ENCODE measurements at places on chromosomes 13 and 19.
A peak's percentile ranks its signal among the peaks of the same experiment; 100 is the strongest.

DNA sequence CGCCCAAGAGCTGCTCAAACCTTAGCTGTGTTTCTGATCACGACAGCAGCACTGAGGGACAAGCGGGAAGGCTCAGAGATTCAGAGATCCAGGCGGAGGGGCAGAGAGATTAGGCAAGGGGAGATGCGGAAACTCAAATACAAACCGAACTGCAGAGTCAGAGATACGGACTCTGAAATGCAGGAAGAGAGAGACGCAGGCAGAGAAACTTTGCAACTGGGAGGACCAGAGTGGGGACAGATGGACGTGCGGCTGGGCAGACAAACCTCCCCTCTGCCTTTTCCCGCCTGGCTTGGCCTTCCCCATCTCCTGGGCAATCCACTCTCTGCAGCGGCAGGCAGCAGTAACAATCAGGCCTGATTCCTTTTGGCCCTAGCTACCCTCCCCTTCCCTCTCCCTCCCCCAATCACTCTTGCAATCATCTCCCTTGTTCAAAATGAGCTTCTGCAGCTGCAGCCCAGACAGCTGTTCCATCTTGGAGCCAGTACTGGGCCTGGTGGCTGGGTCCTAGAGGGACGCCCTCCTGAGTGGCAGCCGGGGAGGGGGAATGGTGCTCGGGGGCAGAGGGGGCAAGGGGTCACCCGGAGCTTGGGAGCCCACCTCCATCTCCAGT is 29.7 kb downstream of the OLFM2 start:
- DNase-seq: no peak

GRCh38 chr13:97974773-97975172 is 21.3 kb downstream of the IPO5 start:
- no peak for DNase-seq

DNA sequence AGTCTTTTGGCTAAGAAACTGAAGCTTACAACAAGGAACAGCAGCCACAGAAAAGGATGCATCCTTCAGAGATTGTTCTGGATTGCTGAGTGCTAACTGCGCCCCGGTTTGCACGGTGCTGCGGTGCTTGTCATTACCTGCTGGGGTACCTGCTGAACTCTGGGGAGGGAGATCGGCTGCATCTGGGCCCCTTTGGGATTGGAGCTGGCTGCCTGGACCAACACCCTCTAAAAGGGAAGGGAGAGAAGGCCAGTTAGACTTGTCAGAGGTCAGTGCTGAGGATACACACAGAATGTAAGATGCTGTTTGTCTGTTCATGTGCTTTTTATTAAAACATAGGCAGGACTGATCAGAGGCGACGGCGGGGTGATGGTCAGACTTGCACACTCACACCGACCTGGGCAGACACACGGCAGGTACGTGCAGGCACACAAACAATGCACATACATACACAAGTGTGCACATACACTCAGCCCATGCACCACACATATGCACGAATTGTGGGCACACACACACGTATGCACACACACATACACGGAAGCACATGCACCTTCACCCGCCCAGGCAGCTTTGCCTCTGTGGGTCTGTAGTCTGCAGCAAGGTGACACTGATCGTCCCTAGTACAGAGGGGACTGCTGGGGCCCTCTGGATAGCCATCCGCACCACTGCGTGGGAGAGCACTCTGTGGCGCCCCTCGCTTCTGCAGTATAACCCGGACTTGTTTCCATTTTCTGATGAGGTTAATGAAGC is 66.1 kb downstream of the RFX2 start:
- no peak for DNase-seq

GRCh38 chr13:90276216-90276615 is 1071.3 kb upstream of the MIR17HG start:
- no peak for DNase-seq

DNA sequence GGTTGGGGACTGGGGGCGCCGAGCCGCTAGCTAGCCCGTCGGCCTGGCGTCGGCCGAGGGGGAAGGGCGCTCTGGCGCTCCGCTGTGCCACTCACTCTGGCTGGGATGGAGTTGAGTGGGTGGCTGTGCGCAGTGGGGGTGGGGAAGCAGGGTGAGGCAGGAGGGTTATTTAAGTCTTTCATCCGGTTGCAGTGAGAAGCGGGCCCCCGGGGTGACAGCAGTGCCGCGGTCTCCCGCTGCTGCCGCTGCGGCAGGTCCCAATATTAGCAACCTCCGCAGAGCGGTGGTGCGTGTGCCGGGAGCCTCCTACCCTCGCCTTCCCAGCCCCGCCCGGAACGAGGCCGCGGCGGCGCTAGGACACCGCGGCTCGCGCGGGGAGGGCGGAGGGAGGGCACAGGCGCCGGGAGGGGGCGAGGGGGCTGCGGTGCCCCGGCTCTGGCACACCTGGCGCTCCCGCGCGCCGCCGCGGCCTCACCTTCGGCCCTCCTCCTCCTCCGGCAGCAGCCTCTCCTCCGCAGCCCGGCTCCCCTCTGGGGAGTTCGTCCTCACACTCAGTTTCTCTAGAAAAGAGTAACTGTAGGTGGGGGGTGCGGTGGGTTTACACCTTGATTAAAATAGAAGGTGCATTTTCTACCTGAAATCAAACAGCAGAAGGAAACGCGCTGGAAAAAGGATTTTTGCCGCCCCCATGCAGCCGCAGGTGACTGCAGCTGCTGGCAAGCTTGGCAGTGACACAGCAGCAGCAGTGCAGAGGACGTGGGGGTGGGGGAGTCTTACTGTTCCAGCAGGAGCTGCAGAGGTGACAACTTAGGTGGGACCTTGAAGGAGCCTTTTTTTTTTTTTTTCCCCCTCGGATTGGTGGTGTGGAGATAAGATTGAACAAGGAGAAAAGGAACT is 4.5 kb downstream of the FGF9 start:
- DNase-seq: peak; percentile 86

DNA sequence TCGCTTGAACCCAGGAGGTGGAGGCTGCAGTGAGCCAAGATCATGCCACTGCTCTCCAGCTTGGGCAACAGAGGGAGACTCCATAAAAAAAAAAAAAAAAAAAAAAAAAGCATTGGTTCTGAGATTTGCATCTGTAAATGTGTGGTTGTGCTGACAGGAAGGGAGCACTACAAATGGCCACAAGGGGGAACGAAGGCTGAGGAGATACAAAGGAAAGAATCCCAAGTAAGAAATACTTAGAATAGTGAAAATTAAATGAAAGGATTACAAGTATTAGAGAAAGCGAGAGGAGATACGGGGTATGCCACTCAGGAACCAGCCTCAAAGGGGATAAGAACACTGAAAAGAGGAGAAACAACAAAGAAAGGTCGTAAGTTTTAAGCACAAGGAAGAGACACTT is 284.9 kb downstream of the KLF12 start:
- peak; percentile 0 for DNase-seq

DNA sequence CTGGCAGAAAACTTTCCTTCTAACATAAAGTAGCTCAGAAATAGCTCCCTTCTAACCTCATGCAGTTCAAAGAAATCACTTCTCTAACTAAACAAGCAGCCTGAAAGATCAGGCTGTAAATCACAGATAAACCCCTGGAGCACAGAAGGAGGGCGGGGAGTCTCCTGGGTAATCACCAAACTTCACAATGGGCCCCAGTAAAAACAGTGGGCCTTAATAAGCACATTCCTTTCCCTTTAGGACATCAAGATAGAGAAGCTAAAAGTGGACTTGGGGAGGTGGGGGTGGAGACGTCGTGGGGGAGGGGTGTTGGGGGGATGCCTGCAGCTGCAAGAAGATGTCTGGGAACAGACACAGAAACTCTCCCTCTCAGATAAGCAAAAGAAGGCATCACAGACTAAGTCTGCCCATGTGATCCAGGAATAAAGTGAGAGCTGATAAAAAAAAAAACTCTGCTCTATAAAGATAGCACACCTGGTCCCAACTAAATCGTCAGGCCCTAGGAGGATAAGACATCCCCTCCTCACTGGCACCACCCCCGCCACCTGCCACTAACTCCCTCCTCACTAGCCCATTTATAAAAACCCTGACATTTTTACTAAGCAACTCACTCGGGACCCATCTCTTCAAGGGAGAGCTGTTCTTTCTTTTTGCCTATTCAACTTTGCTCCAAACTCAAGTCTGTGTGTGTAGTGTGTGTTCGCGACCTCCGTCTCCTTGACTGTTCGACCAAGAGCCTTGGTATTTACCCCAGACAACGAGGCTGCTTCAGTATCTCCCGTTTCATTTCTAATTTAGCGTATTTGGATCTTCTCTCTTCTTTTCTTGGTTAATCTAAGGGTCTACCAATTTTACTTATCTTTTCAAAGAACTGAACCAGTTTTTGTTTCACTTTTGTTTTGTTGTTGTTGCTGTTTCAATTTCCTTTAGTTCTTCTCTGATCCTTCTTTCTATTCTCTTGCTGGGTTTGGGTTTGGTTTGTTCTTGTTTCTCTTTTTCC is 31.7 kb downstream of the DNAJC15 start:
- no peak for DNase-seq

DNA sequence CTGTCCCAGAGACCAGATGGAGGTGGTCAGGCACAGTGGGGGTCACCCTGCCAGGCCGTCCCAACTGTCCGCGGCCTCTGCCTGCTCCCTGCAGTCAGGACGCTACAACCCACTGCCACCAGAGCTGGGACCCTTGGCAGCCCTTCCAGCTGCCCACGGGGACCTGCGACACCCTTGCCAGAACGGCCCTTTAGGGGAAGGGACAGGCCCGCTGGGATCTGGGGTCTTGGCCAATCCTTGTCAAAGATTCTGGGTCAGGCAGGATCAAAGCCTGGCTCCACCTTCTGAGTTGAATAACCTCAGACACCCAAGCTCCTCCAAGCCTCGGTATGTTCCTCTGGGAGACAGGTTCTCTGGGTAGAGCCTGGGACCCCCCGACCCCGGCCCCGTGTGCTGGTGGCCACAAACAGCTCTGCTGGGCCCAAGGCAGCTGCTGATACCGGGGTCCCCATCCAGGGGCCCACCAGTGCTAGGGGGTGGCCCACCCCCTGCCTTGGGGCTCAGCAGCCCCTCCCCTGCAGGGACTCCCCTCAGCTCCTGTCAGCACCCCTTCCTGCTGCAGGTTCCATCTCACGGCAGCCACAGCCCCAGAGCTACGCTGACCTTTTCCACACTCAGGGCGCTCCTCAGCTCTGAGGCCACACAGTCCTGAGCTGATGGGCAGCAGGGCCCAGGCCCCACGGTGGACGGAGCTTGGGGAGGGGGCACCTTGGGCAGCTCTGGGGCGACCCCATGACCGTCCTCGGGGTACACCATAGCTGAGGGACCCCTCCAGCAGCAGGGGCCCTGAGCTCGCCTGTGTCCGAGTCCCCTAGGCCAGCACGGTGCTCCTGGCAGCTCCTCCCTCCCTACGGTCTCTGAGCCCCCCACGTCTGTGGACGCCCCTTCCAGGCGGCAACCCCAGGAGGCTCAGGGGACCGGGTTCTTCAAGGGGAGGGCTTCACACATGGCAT is 18.4 kb downstream of the SBNO2 start:
- no peak for DNase-seq

DNA sequence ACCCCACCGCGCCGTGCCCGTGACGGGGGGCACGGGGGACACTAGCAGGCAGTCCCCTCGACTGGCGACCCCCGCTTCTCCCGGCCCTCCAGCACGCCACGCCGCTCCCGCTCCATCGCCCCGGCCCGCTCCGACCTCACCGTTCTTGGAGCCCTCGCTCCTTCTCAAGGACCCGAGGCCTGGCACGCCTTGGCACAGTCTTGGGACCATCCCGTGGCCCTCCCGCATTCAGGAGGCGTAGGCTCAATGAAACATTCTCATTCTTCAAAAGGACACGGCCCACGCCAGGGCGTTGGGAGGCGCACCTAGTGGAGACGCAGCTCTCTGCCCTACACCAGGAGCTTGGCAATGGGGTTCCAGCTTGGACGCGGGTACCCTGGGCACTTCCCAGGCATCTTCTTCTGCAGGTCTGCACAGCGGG is 473 bp upstream of the CERS1 start:
- DNase-seq: no peak

GRCh38 chr13:25783601-25784024 is 268.2 kb downstream of the SHISA2 start:
- peak; percentile 62 for DNase-seq

DNA sequence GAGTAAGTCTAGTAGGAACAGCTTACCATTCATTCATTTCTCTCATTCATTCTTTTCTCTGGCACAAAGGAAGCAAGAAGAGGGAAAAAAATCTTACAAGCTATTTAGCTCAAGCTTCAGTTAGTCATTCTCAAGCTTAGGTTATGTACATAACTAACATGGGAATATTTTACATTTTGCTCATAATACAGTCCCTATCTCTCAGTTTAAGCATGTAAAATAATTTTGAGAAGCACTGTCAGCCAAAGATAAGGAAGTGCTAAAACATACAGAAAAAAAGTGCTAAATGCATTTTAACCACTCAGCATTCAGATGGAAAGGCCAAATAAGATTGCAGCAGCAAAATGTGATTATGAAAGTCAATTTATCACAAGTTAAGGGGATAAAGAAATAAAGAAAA is 7.9 kb downstream of the RBM26 start:
- no peak for DNase-seq

GRCh38 chr19:33287927-33288326 is 14.4 kb downstream of the CEBPA start:
- no peak for DNase-seq

GRCh38 chr13:102799426-102800144 is 666 bp downstream of the BIVM start:
- no peak for DNase-seq

- DNase-seq: no peak
These were observed 881 bp downstream of the GEMIN7 start for GRCh38 chr19:45079911-45080370.

GRCh38 chr13:113551081-113552000 is 33.2 kb upstream of the TFDP1 start:
- DNase-seq: no peak

DNA sequence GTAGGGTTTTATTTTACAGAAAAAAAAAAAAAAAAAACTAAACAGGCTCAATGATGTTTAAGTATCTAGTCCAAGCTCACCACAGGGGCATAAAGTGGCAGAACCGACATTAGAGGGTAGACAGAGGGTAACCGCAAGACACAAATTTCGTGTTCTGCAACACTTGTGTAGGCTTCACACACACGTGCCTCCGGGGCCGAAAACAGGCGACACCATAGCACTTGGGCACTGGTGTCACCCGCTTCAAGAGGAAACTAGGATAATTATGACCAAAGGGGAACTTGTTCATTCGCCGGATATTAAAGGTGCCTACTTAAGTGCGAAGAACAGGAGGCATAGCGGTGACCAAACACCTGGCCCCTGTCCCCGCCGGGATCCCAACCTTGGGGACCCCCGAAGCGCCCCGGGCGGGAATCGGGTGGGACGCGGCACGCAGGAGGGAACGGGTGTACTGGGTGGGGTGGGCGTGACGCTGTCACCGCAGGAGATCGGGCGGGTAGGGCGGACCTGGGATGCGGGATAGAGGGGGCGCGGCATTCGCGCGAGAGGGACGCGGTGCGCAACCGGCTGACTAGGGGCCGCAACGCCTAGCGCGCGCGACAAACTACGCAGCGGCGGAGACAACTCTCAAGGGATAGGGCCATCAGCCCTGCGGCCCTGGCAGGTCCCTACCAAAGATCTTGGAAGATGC is 558 bp downstream of the MZT1 start:
- peak; percentile 61 for DNase-seq
